HT-29 (cell line): ENCODE measurements at places on chromosomes 1 and 21. TPM values are rescaled to one million over a fixed set of nuclear protein-coding genes. Genes with fewer than 3 reads are reported as not detected.

LIN28A gene
- total RNA-seq = not detected in 2 replicates

FCN3 gene
- not detected in 2 replicates for total RNA-seq

RNF186 gene
- not detected in 2 replicates for total RNA-seq

ADAM30 gene
- total RNA-seq = not detected in 2 replicates

CGN gene
- total RNA-seq = 23.5 and 30.7 TPM in 2 replicates

RIMS3 gene
- total RNA-seq = 0.05 TPM in 1 of 2 replicates, not detected in the other

CASQ1 gene
- not detected in 2 replicates for total RNA-seq

FAM72B gene
- 1.0 and 1.7 TPM in 2 replicates for total RNA-seq

GABRD gene
- total RNA-seq = not detected in 2 replicates

SLC44A5 gene
- total RNA-seq = 2.8 and 3.3 TPM in 2 replicates
